ENCODE measurements at places on chromosomes 2 and 18. TPM values are rescaled to one million over a fixed set of nuclear protein-coding genes. Genes with fewer than 3 reads are reported as not detected.
A peak's percentile ranks its signal among the peaks of the same experiment; 100 is the strongest.

DNA sequence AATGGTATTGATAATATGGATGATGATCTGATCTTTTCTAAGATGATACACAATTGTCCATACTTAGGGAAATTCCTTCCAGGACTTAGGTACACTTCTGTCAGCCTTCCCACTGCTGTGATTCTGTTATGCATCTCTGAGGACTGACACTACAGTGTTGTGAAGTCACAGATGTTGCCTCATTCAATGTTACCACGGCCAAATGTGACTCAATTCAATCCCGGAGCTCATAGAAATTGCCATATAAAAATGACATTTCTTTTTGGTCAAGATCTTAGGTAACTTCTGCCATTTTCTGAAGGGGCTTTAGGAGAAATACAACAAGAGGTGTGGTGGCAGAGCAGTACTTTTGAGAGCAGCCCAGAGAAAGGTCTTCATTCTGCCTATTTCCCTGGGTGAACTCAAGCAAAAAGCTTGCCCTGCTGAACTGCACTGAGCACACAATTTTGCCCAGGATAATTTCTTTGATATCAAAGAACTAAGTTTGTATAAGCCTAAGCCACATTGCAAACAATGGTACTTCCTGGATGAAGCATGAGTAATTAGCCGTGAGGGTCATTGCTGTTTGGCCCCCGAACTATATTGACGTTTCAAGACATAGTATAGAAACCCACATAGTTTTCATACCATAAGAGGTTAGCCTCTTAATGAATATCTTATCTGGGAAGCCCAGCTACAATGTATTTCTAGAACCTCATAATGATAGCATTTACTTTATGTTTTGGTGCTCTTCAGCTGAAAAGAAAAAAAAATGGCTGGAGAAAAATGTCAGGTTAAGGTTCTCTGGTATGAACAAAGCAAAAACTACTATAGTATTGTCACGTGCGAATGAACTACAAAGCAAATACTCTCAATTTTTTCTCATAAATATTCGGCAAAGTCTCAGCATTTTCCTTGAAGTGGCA is 437.4 kb downstream of the MEIS1 start:
- peaks cover 47% of the 10 kb centered on the region for H3K4me1 ChIP-seq
- H3K27ac ChIP-seq, result peak overlapping the region; percentile 84
- H3K36me3 ChIP-seq, result no peaks in the 10 kb centered on the region
- peak overlapping the region; percentile 55 for H3K4me3 ChIP-seq

DNA sequence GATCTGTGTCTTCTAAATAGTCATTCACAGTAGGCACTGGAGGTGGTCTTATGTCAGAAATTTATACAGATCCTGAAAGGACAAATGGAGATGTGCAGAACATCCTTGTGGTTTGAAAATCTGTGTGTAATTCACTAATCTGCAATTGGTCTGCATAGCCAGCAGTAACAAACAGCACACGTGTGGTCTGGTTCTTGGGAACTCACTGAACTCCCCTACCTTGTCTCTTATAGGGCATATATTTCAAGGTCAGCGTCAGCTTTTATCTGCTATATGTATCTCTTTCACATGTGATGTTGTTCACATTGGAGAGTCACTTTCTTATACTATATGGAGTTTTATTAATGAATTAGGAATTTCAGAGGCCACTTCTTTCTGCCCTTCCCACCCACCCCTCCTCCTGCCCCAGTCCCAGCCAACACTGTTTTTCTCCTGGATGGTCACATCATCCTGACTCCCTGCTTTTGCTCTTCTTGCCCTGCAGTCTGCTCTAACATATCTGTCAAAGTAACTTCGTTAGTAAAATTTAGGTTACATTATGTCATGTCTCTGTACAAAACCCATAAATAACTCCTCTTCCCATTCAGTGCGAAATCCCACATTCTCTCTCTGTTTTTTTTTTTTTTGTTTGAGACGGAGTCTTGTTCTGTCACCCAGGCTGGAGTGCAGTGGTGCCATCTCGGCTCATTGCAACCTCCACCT is 35.4 kb upstream of the CABYR start:
- H3K4me1 ChIP-seq, result no peaks in the 10 kb centered on the region
- H3K4me3 ChIP-seq, result no peak overlapping the region
- no peaks in the 10 kb centered on the region for H3K36me3 ChIP-seq
- no peaks in the 10 kb centered on the region for H3K27me3 ChIP-seq
- no peak for DNase-seq

DNA sequence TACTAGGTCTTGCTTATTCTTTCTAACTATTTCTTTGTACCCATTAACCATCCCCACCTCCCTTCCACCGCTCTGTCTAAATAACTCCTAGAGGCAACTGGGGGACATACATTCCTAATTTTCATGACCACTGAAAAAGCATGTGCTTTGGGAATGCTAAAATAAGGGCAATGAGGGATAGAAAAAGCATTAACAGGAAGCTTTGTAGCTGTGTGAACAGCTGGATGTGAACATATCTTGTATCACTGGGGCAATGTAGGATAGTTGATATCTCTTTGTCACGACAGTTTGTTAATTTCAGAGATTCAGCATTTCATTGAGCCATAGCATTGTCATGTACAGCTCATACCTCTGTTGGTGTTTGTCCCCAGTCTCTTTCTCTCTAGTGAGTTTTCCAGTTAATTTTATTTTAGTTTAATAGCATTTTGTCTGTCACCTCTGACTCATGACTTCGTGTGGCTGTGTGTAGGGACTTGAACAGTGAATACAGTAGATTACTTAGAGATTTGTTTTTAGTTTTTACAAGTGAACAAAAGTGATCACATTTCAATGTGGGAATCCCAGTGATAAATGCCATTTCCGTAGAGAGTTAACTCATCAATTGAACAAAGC is 230.3 kb upstream of the NRP2 start:
- H3K36me3 ChIP-seq, result no peaks in the 10 kb centered on the region
- no peak overlapping the region for H3K4me3 ChIP-seq
- no peak for DNase-seq
- no peak overlapping the region for H3K27ac ChIP-seq
- H3K4me1 ChIP-seq, result no peaks in the 10 kb centered on the region

DNA sequence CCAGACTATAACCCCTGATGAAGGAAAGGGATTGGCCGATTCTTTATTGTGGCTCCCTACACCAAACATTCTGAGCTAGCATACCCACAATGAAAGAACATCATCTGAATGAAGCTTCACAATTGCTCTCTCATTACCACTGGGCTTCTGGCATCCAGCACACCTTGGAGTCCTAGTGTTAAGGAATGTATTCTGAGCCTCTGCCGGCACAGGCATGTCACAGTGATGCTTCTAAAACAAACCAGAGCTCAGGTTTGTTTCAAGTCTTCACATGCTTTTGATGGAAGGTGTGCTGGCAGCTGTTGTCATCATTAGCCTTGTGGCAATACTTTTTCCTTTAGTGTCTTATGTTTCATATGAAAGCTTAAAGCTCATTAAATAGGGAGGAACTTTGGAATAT is 76.3 kb upstream of the RBBP8 start:
- no peak overlapping the region for H3K4me3 ChIP-seq
- peaks cover 16% of the 10 kb centered on the region for H3K4me1 ChIP-seq
- no peaks in the 10 kb centered on the region for H3K36me3 ChIP-seq
- H3K27me3 ChIP-seq, result no peaks in the 10 kb centered on the region

GRCh38 chr2:156199588-156199987 is 132.9 kb downstream of the NR4A2 start:
- DNase-seq, result no peak
- no peak overlapping the region for H3K27ac ChIP-seq
- peaks cover 16% of the 10 kb centered on the region for H3K4me1 ChIP-seq
- H3K36me3 ChIP-seq, result no peaks in the 10 kb centered on the region
- H3K4me3 ChIP-seq, result no peak overlapping the region
- no peaks in the 10 kb centered on the region for H3K27me3 ChIP-seq

The TTR gene
- 1.7 TPM for total RNA-seq

DNA sequence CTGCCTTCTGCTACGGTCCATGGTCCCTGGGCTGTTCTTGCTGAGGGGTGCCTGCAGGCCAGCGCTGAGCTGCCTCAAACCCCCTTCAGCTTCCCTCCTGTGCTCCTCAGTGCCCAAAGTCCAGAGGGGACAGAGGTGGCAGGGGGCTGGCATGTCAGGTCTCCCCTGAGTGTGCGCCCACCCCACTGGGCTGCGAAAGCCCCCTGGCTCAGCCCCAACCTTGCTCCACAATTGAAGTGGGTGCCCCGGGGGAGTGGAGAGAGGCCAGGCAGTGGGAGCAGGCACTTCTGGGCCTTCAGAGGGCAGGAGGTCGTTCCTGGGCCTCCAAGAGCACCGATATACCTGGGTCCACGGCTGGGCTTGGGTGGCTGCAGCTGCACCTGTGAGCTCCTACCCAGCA is 548.7 kb upstream of the FAM98A start:
- H3K4me1 ChIP-seq, result no peaks in the 10 kb centered on the region
- no peak overlapping the region for H3K27ac ChIP-seq
- no peak overlapping the region for H3K4me3 ChIP-seq
- DNase-seq, result no peak
- no peaks in the 10 kb centered on the region for H3K36me3 ChIP-seq
- no peaks in the 10 kb centered on the region for H3K27me3 ChIP-seq

DNA sequence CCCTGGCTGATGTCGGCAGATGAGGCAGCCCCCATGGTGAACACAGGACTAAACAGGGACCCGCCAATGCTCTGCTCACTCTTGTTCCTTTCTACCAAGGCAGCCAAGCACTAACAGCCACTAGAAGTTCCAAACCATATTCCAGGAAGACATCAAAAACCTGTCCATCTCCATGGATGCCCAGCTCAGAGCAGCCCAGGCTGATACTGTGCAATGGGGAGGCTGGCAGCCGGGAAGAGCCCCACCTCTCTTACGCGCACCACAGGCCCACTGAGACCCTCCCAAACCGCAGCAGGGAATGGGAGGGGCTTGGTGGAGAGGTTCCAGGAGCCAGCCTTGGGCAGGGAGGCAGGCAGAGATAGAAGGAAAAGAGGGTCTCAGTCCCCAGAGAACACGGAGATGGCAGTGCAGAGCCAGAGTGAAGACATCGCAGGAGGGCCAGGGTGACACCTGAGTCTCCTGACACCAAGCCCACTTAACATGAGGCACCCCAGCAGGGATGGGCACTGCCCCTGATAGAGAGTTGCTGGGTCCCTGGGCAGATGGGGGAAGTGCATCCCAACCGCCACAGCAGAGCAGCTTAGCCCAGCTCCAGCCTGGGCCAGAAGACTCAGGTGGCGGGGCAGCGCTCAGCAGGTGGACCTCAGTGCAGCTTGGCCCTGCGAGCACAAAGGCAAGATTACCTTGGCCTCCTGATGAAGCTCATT is 3.4 kb downstream of the HS6ST1 start:
- H3K4me3 ChIP-seq, result no peak overlapping the region
- peaks cover 16% of the 10 kb centered on the region for H3K4me1 ChIP-seq
- no peaks in the 10 kb centered on the region for H3K27me3 ChIP-seq
- peaks cover 24% of the 10 kb centered on the region for H3K36me3 ChIP-seq
- no peak overlapping the region for H3K27ac ChIP-seq
- DNase-seq, result no peak

The DYNAP gene
- not detected for total RNA-seq

- peaks cover 45% of the 10 kb centered on the region for H3K27me3 ChIP-seq
- H3K36me3 ChIP-seq, result no peaks in the 10 kb centered on the region
- no peak for DNase-seq
- no peaks in the 10 kb centered on the region for H3K4me1 ChIP-seq
- H3K4me3 ChIP-seq, result no peak overlapping the region
Observed at GRCh38 chr18:1018181-1018681, 113.6 kb downstream of the ADCYAP1 start.

The CTAGE1 gene
- not detected for total RNA-seq

DNA sequence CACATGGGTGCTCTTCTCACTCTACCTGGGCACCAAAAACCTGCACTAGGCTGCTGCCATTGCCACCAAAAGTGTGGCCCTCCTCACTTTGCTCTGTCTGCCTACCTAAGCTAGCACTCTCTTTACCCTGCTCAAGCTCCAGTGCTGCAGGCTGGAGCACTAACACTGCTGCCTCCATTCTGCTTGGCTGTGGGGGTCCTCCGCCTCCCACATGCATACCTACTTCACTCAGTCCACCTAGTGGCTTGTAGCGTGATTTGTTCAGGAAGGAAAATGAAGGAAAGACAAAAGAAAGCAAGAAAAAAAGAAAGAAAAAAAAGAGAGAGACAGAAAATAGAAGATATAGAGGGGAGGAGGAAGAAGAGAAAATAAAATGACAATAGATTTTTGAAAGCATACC is 1339.4 kb upstream of the CHAC2 start:
- H3K4me1 ChIP-seq, result no peaks in the 10 kb centered on the region
- H3K27ac ChIP-seq, result no peak overlapping the region
- H3K36me3 ChIP-seq, result no peaks in the 10 kb centered on the region
- no peak overlapping the region for H3K4me3 ChIP-seq
- no peak for DNase-seq

DNA sequence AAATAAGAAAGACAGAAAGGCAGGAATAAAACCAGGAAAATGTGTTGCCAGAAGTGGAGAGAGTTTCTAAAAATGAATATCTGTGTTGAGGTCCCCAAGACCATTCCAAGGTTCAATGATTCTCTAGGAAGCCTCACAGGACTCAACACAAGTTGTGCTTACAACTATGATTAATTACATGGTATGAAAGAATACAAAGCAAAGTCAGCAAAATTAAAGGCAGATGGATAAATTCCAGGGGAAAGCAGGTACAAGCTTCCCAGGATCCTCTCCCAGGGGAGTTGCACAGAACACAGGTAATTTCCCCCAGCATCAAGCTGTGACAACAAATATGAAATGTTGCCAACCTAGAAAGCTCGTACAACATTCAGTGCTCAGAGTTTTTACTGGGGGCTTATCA is 154.4 kb upstream of the HNMT start:
- no peak for DNase-seq
- no peak overlapping the region for H3K27ac ChIP-seq
- H3K27me3 ChIP-seq, result no peaks in the 10 kb centered on the region
- H3K4me1 ChIP-seq, result no peaks in the 10 kb centered on the region
